ENCODE measurements at places on chromosomes 5 and 9. TPM values are rescaled to one million over a fixed set of nuclear protein-coding genes. Genes with fewer than 3 reads are reported as not detected.

- no peaks in the 10 kb centered on the region for H3K36me3 ChIP-seq
- no peak overlapping the region for H3K4me3 ChIP-seq
- H3K27me3 ChIP-seq: no peaks in the 10 kb centered on the region
- H3K4me1 ChIP-seq: no peaks in the 10 kb centered on the region
- H3K27ac ChIP-seq: no peak overlapping the region
- DNase-seq: no peak
These were observed 19.0 kb downstream of the GFPT2 start for GRCh38 chr5:180334176-180334575.

DNA sequence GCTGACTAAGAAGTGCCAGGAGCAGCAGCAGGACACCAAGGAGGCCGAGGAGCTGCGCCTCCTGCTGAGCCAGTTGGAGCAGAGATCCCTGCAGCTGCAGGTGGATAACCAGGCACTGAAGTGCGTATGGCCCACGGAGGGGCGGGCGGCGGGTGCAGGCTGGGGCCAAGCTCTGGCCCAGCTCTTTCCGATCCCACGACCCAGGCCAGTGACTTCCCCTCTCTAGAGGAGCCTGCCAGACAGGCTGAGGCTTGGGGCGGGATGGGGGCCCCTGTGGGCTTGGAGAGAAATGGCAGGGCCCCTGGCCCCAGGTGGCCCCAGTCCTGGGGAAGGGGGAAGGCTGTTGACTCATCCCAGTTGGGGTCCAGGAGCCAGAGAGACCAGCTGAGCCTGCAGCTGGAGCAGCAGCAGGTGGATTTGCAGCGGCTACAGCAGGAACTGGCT lies 3.6 kb downstream of the PTRH1 start:
- no peaks in the 10 kb centered on the region for H3K36me3 ChIP-seq
- no peaks in the 10 kb centered on the region for H3K27me3 ChIP-seq
- no peak overlapping the region for H3K27ac ChIP-seq
- no peak for DNase-seq
- H3K4me1 ChIP-seq: peaks cover 13% of the 10 kb centered on the region
- no peak overlapping the region for H3K4me3 ChIP-seq

LYRM7 gene
- 28.4 TPM for total RNA-seq

TSLP gene
- not detected for total RNA-seq

PCDHB11 gene
- not detected for total RNA-seq

PCDHB6 gene
- not detected for total RNA-seq

GMCL2 gene
- not detected for total RNA-seq
